ENCODE measurements at places on chromosomes 1 and 21. TPM values are rescaled to one million over a fixed set of nuclear protein-coding genes. Genes with fewer than 3 reads are reported as not detected.

The SLC39A1 gene
- total RNA-seq: 65.1 TPM

The TEX38 gene
- 0.34 TPM for total RNA-seq

The GSTM5 gene
- total RNA-seq: not detected

The RAD54L gene
- 33.3 TPM for total RNA-seq

The CD1C gene
- 0.24 TPM for total RNA-seq

The AADACL4 gene
- not detected for total RNA-seq

All from T-helper 1 cell treated with Interleukin-12 subunit alpha and Interleukin-12 subunit beta and Interleukin-4 antibody, amounts not matched to agents 30 ng/mL and 1 ng/mL, for 36 hours (primary cell).